SK-N-SH (cell line): ENCODE measurements at places on chromosomes 4 and X.

- H3K27me3 ChIP-seq = no peaks in the 10 kb centered on the region
- no peaks in the 10 kb centered on the region for H3K36me3 ChIP-seq
- DNase-seq = no peak
- H3K4me3 ChIP-seq = no peak overlapping the region
- H3K27ac ChIP-seq = peak overlapping the region; percentile 65
Observed at GRCh38 chr4:173424899-173425805, 26.2 kb upstream of the SCRG1 start.

DNA sequence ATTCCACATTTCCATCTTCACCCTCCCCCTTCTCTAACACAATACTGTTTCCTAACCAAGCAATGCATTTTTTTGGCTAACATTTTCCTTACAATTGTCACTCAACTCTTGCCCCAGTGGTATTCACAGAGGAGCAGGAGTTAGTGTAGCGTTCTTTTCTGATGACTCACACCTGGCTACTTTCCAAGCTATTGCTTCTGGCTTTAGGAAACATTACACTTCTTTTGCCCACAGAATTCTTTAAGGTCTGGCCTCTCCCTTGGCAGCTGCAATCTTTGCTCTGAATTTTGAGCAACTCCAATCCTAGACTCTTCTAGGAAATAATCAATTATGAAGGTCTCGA, 27.5 kb upstream of the PDGFC start:
- H3K4me3 ChIP-seq = peak overlapping the region; percentile 2; the same call in 1 of the 2 replicates
- H3K27ac ChIP-seq = peak overlapping the region; percentile 86; the same call in 1 of the 2 replicates
- H3K4me1 ChIP-seq = peaks cover 2% of the 10 kb centered on the region
- no peaks in the 10 kb centered on the region for H3K36me3 ChIP-seq
- no peak for DNase-seq
- no peaks in the 10 kb centered on the region for H3K27me3 ChIP-seq

GRCh38 chr4:128709268-128709667, 100.2 kb upstream of the JADE1 start:
- no peak overlapping the region for H3K27ac ChIP-seq
- H3K36me3 ChIP-seq = no peaks in the 10 kb centered on the region
- no peak overlapping the region for H3K4me3 ChIP-seq
- no peaks in the 10 kb centered on the region for H3K27me3 ChIP-seq
- DNase-seq = no peak
- no peaks in the 10 kb centered on the region for H3K4me1 ChIP-seq

DNA sequence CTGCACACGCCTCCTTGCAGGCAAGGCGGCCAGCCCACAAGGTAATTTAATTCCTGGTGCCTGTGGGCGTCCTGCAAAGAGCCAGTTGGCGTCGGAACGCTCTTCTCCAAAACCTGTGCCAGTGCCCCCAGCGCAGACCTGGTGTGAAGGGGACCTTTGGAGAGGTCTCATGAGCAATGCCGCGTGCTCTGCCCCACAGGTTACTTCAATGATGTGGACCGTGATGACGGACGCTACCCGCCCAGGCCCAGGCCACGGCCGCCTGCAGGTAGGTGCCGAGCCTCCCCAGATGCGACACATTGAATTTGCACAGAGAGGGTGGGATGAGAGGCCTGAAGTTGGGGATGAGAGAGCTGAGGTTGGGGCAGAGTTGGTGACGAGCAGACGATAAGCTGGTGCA, 34.4 kb upstream of the GYG2 start:
- no peak overlapping the region for H3K27ac ChIP-seq
- no peaks in the 10 kb centered on the region for H3K4me1 ChIP-seq
- H3K36me3 ChIP-seq = no peaks in the 10 kb centered on the region

DNA sequence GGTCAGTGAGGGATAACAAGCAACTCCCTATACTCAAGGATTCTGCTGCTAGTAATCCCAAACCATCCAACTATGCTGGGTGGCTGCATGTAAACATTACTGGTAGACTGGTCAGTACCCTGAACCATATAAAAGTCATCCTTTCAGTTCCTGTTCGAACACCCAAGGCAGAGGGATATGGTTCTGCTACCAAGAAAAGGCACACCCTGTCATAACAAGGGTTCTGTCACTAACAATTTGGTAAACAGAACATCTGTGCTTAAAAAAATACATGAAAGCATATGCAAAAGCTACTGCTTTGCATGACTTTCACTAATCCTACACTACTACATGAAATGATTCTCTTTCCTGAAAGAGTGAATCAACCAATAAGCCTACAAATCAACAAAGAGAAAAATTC, 76.8 kb upstream of the MCF2 start:
- H3K27me3 ChIP-seq = no peaks in the 10 kb centered on the region
- peaks cover 24% of the 10 kb centered on the region for H3K36me3 ChIP-seq
- H3K27ac ChIP-seq = no peak overlapping the region
- DNase-seq = no peak
- H3K4me1 ChIP-seq = no peaks in the 10 kb centered on the region

DNA sequence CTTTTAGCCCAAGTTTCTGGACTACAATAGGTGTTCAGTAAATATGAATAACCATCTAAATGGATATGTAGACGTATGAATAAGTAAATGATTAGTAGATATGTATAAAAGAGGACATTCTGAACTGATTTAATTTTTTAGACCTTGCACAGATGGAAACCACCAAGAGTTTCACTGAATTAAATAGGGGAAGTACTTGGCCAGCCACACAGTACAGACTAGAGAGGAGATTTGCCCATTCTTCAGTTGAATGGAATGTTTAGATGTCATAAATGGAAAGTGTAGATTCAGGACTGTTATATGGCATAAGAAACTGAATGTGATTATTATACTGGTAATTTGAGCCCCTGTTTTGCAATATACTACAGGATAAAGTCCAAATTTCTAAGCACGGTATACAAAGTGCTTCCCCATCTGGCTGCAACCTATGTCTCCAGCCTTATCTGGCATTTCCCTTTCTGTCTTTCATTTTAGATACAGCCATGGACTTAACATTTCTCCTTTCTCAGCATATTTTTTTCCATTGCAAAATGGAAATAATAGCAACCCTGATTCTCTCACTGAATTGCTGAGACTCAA, 137.8 kb upstream of the HS3ST1 start:
- no peaks in the 10 kb centered on the region for H3K27me3 ChIP-seq
- H3K27ac ChIP-seq = no peak overlapping the region
- no peaks in the 10 kb centered on the region for H3K4me1 ChIP-seq
- H3K36me3 ChIP-seq = no peaks in the 10 kb centered on the region

GRCh38 chrX:1807301-1807731, 192.5 kb downstream of the ASMT start:
- H3K4me3 ChIP-seq = no peak overlapping the region
- 0 out of 2 replicates have a peak, but pooled peaks cover 6% of the 10 kb centered on the region for H3K4me1 ChIP-seq
- no peak overlapping the region for H3K27ac ChIP-seq
- no peaks in the 10 kb centered on the region for H3K36me3 ChIP-seq
- no peak for DNase-seq
- no peaks in the 10 kb centered on the region; the same call in 1 of the 2 replicates for H3K27me3 ChIP-seq

DNA sequence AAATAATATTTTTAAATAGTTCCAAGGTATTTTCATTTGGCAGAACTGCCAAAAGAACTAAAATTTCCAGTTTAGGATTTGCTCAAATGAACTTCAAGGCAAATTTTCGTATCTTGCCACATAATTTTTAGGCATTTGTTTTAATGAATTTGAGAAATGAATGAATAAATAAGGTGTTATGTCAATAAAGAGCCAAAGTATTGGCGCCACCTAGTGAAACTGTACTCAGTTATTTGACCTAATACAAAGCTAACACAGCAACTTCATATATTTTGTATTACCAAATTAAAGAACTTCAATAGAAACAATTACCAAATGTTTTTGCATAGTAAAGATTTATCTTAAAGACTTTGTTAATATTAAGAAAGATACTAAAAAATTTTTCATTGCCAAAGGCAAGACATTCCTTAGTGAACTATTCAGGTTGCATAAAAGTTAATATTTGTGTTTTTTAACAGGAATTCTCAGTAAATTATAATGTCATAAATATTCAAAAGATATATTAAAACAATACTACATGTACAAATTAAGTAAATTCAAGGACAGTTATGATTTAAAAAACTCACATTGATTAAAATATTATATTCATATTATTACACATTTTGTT, 50.3 kb downstream of the STPG2 start:
- no peaks in the 10 kb centered on the region for H3K27me3 ChIP-seq
- DNase-seq = no peak
- H3K4me1 ChIP-seq = no peaks in the 10 kb centered on the region

- H3K4me1 ChIP-seq = no peaks in the 10 kb centered on the region
- no peak overlapping the region for H3K4me3 ChIP-seq
- DNase-seq = peak; percentile 30
Observed at GRCh38 chr4:22897520-22898108, 204.9 kb downstream of the GBA3 start.

GRCh38 chrX:110944311-110944750, 148.7 kb upstream of the CHRDL1 start:
- H3K4me1 ChIP-seq = peaks cover 2% of the 10 kb centered on the region; the same call in 1 of the 2 replicates
- H3K4me3 ChIP-seq = peak overlapping the region; percentile 46

DNA sequence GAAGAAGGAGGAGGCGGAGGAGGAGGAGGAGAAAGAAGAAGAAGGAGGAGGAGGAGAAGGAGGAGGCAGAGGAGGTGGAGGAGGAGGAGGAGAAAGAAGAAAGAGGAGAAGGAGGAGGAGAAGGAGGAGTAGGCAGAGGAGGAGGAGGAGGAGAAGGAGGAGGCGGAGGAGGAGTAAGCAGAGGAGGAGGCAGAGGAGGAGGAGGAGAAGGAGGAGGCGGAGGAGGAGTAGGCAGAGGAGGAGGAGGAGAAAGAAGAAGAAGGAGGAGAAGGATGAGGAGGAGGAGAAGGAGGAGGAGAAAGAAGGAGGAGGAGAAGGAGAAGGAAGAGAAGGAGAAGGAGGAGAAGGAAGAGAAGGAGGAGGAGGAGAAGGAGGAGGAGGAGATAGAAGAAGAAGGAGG, 19.9 kb downstream of the MRFAP1 start:
- H3K4me1 ChIP-seq = no peaks in the 10 kb centered on the region
- H3K36me3 ChIP-seq = no peaks in the 10 kb centered on the region

GRCh38 chr4:138259824-138260223, 17.7 kb upstream of the SLC7A11 start:
- no peak overlapping the region for H3K4me3 ChIP-seq
- no peak for DNase-seq
- no peak overlapping the region for H3K27ac ChIP-seq
- no peaks in the 10 kb centered on the region; the same call in 1 of the 2 replicates for H3K4me1 ChIP-seq
- no peaks in the 10 kb centered on the region for H3K36me3 ChIP-seq
- H3K27me3 ChIP-seq = no peaks in the 10 kb centered on the region

DNA sequence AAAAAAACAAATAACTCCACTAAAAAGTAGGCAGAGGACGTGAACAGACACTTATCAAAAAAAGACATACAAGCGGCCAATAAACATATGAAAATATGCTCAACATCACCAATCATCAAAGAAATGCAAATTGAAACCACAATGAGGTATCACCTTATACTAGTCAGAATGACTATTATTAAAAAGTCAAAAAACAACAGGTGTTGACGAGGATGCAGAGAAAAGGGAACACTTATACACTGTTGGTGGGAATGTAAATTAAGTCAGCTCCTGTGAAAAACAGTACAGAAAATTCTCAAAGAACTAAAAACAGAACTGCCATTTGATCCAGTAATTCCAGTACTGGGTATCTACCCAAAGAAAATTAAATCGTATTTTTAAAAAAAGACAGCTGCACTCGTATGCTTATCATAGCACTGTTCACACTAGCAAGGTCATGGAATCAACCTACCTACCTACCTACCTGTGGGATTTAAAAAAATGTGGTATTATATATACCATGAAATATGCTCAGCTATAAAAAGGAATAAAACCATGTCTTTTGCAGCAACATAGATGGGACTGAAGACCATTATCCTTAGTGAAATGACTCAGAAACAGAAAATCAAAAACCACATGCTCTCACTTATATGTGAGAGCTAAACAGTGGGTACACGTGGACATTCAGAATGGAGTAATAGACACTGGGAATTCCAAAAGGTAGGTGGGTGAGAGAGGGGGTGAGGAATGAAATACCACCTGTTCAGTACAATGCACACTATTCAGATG, 24.8 kb upstream of the PTPN13 start:
- no peak for DNase-seq
- H3K4me1 ChIP-seq = no peaks in the 10 kb centered on the region
- no peak overlapping the region for H3K4me3 ChIP-seq
- H3K27me3 ChIP-seq = no peaks in the 10 kb centered on the region
- H3K36me3 ChIP-seq = no peaks in the 10 kb centered on the region

GRCh38 chrX:38847206-38847902, 46.1 kb downstream of the MID1IP1 start:
- H3K4me1 ChIP-seq = no peaks in the 10 kb centered on the region
- H3K27ac ChIP-seq = no peak overlapping the region
- no peak overlapping the region for H3K4me3 ChIP-seq
- no peaks in the 10 kb centered on the region; the same call in 1 of the 2 replicates for H3K27me3 ChIP-seq

- no peaks in the 10 kb centered on the region for H3K4me1 ChIP-seq
- H3K27me3 ChIP-seq = no peaks in the 10 kb centered on the region
- DNase-seq = no peak
- no peaks in the 10 kb centered on the region for H3K36me3 ChIP-seq
- H3K4me3 ChIP-seq = no peak overlapping the region
Observed at GRCh38 chr4:82989575-82990429, 20.8 kb downstream of the LIN54 start.

DNA sequence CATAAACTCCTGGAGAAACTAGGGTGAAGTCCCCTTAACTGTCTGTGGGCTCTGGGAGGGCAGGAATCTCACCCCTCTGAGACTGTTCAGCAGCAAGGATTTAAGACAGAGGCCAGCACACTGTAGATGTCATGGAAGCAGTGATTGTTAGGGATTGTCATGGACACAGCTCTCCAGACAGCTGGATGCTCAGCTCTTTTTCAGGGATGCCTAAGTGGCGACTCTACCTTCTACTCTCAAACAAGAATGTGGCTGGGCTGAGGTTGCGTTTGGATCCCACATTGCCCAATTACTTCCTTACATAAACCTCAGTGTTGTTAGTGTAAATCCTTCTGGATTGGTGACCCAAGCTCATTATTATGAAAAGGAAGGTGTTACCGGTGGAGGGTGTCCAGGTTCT, 291.9 kb upstream of the VCX3A start:
- H3K4me3 ChIP-seq = no peak overlapping the region
- no peaks in the 10 kb centered on the region for H3K36me3 ChIP-seq
- H3K27me3 ChIP-seq = no peaks in the 10 kb centered on the region
- no peaks in the 10 kb centered on the region for H3K4me1 ChIP-seq
- DNase-seq = no peak
